ENCODE measurements at places on chromosomes 12 and 14. TPM values are rescaled to one million over a fixed set of nuclear protein-coding genes. Genes with fewer than 3 reads are reported as not detected.

Gene TOMM20L
- total RNA-seq: not detected

Gene LMNTD1
- total RNA-seq: not detected

Gene PRIMA1
- total RNA-seq: not detected

Gene CACNA1C
- total RNA-seq: 0.16 TPM

Gene NANOG
- total RNA-seq: not detected

Gene BRMS1L
- total RNA-seq: 6.2 TPM

Gene SALL2
- 6.7 TPM for total RNA-seq

Gene CAND1
- 125 TPM for total RNA-seq

Gene TGM1
- total RNA-seq: 6.9 TPM

Gene SPATS2
- total RNA-seq: 5.9 TPM

Gene TMEM132C
- total RNA-seq: not detected

Gene FGD4
- total RNA-seq: 0.69 TPM

Gene P2RX2
- not detected for total RNA-seq

All from naive thymus-derived CD8-positive, alpha-beta T cell (primary cell).